ENCODE measurements at places on chromosomes 5 and 9.

DNA sequence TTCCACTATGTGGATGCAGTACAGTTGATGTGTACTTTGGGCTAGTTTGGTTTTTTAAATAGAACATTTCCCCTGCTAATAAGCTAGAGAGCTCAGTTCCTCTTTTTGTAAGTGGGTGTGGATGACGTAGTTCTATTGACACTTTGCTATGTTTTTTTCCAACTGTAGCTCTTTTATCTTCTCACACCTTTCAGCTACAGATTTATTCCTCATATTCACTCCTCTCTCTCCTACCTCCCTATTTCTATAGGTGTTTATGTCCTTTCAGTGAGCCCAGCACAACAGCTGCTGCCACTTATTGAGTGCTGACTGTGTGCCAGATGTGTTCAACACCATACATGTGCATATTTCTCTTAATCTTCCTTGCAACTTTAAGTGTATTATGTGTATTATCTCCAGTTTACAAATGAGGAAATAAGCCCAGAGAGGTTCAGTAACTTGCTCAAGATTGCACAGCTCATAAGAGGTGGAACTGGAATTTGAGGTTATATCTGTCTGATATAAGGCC, 215.7 kb downstream of the SEMA6A start:
- peak; percentile 55 for DNase-seq

GRCh38 chr5:34452170-34452828, 203.8 kb upstream of the RAI14 start:
- DNase-seq = no peak

DNA sequence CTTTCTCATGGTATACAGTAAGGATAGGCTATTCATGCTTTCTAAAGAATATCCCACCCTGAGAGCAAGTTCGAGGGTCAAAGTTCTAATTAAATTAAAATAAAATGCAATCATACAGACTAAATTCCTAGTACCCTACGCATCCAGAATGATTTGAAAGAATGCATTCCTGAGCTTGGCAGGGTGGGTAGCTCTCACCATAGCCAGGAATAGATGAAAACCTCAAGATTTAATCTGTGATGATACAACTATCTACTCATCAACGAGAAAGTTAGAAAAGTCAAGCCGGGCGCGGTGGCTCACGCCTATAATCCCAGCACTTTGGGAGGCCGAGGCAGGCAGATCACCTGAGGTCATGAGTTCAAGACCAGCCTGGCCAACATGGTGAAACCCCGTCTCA, 32.3 kb downstream of the SERINC5 start:
- no peak for DNase-seq

GRCh38 chr5:143023411-143024096, 253.4 kb downstream of the ARHGAP26 start:
- DNase-seq = no peak

GRCh38 chr5:88287846-88288527, 19.3 kb upstream of the TMEM161B start:
- no peak for DNase-seq

DNA sequence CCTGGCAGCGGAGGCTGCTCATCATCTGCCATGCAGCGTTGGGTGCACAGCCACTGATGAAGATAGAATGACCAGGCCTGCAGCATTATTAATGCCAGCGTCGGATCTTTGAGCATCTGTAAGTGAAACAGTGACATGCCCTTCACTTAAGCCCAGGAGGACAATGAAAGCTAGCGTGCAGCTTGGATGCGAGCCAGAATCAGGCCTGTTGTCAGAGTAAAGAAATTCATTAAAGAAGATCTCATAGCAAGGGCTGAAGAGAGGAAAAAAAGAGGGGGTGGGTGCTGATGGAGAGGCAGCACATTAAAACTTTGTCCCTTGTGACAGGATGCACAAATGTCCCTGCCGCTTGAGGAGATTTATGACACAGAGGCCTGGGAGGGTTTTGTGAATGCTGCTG, 186.1 kb upstream of the MAST4 start:
- DNase-seq = no peak

GRCh38 chr9:98318041-98318790, 62.8 kb upstream of the TBC1D2 start:
- DNase-seq = no peak

- no peak for DNase-seq
Measured at GRCh38 chr9:109118808-109119438, 824 bp downstream of the TMEM245 start.

- DNase-seq = peak; percentile 66
Measured at GRCh38 chr5:36724467-36725332, 118.3 kb downstream of the SLC1A3 start.

- no peak for DNase-seq
Measured at GRCh38 chr5:176542135-176542595, 5.0 kb upstream of the RNF44 start.

DNA sequence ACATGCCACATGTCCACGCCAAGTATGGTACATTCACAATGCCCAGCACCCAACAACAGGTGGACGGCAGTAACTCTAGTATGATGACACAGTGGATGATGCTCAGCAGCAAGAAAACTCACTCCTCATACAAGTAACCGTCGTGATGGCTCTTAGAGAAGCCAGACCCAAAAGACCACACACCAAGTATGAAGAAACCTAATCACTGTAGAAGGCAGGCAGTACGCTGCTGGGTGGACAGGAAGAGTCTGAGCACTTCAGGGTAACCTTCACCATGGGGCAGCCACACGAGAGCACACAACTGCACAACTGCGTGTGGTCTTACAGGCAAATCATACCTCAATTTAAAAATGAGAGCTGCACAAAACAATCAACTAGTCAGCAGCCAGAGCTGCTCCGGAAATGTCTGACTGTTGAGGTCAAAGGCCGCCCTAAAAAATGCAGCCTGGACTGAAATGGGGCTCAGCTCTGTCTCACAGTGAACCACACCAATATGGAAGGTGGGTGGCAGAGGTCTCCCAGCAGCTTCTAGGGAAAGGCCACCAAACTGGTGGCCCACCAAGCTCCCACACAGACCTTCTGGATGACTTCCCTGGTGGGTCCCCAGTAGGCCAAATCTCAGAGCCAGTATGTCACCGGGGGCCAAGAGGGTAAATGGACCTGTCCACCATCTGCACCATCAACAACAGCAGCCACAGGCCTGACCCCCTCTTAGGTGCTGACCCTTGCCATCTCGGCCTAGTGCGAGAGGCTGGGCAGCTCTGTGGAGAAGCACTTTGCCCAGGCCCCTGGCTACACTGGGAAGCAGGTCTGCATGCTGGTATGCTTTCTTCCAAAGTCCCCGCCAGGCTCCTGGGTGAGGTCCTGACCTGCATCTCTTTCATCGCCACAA, 17.8 kb downstream of the BICD2 start:
- DNase-seq = no peak

- DNase-seq = no peak
Measured at GRCh38 chr5:14451871-14452270, 129.7 kb upstream of the OTULINL start.

GRCh38 chr5:14415024-14415697, 166.4 kb upstream of the OTULINL start:
- no peak for DNase-seq

GRCh38 chr5:168892618-168893186, 313.5 kb upstream of the PANK3 start:
- DNase-seq = no peak

GRCh38 chr5:94245608-94246007, 372.8 kb downstream of the KIAA0825 start:
- no peak for DNase-seq

DNA sequence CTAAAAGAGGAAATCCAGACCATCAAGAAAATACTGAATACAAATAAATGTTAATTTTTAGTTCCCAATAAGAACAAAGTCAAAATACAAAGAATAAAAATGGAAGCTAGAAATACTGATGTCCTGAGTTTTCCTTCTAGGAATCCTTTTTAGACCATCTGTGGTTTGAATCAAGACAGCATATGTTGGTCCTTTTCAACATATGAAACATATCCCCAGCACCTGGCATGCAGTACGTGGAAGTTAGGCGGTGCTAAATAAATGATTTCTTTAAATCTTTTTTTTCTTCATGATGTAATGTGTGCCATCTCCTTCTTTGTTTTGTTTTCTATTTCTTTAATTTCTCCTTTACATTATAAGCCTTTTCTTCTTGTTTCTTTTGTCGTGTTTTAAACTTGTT, 34.0 kb downstream of the KIAA1958 start:
- DNase-seq = no peak

DNA sequence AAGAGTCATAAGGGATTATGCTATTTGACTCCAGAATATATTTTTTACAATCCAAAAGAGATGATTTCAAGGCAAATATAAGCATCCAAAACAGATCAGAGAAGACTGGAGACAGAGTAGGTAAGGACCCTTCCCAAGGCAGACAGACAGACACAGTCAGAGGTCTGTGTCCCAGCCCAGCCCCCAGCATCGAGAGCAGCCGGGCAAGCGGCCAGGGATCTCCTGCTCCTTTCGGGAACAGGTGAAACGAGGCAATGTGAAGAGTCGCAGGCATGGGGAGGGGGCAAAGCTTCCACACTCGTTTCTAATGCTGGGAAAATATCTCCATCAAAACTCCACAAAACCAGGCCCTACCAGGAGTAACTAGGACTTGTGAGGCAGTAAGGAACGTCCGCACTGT, 5.8 kb downstream of the PAEP start:
- no peak for DNase-seq

DNA sequence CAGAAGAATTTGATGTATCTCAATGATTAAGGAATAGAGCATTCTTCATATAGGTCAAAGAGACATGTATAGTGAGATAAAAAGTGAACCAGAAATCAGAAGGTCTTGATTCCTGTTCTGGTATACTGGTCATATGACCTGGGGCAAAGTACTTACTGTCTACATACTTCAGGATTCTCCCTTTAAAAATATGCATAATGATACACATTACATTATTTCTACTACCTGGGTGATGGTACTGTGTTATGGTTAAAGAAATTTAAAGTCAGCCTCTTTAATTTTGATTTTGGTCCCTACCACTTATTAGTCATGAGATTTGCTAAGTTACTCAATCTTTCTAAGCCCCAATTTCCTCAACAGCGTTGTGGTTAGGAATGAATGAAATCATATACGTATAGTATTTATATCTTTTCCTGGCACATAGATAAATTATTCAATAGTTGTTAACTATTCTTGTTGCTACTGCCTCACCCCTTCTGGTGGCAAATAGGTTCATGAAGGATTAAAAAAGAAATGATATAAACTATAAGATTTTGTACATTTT, 984.1 kb downstream of the TLE4 start:
- no peak for DNase-seq

- no peak for DNase-seq
Measured at GRCh38 chr5:123802298-123802951, 290.4 kb downstream of the CSNK1G3 start.

GRCh38 chr5:114319821-114320220, 42.0 kb upstream of the KCNN2 start:
- no peak for DNase-seq

DNA sequence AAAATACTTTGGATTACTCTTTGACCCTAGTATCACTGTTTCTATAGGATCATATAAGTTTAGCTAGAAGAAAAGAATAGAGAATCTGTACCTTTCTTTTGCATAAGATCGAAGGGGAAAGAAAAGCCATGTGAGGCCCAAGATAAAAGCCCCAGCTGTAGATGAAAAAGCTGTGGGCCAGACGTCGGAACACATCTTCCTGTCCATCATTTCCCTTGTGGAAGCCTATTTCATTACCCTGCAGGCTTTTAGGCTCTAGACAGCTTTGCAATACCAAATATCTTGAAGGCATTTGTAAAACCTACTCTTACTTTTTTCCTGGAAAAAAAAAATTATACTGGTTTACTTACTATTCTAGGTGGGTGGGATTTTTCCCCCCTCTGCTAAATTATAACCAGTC, 10.0 kb downstream of the PALM2AKAP2 start:
- no peak for DNase-seq

DNA sequence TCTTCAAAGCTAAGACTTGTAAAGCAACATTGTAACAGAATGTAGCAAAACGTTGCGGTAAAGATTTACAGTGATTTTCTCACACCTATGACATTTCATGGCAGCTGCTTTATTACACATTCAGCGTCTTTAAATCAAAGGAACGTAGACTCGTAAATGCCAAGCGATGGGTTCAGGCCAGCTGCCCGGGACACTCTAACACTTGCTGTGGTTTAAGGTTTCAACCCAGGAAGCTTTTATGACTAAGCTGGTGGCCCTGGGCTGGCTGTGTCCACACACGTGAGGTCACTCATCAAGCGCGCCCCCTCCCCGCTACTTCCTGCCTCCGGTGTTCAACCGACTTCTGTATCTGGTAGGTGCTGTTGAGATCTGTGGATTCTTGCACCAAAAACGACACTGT, 2.5 kb downstream of the SLC6A18 start:
- no peak for DNase-seq

GRCh38 chr5:67487862-67488261, 291.3 kb upstream of the CD180 start:
- DNase-seq = no peak

DNA sequence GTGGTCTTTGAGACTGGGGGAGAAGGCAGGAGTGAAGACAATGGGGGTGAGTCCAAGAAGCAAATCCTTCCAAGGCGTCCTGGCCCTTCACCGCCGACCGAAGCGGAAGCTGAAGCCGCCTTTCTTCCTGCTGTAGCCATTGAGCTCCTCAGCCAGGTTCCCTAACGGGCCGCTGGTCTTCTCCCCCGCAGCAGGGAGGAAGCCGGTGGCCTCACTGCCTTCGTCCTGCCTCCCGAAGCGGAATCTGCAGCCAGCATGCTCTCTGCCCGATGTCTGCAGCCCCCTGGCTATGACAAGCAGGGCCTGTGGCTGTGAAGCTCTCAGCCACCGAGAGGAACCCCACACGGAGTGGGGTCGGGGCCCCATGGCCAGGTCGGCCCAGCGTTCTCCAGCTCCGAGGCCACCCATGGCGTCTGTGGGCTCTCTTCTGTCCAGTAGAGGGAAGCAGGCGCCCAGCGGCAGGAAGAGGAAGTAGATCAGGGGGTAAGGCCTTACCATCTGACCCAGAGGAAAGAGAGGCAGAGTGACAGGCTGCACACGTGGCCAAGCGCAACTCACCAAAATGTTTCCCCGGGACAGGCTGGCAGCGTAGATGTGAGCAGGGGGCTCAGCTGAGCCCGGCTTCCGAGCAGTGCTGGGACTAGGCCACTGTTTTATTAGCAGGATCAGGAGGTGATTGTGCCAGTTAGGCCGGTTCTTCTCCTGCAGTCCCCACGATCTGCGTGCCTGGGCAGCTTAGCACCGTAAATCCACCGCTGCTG, 3.1 kb downstream of the QRFP start:
- no peak for DNase-seq

DNA sequence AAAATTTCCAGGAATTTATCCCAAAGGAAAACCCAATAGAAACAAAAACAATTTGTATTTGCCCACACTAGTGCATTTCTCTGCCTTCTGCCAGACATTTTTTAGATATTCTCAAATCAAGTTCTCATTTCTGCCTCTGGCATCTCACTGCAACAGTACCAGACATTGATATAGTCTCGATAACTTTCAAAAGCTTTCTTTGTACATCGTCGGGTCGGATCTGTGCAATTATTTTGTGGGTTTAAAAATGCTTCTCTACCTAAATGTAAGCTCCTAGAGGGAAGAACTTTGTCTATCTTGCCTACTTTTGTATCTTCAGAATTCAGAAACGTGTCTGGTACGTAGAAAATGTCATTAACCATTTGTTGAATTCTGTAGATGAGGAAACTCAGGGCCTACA, 125.5 kb upstream of the LIFR start:
- DNase-seq = no peak

- no peak for DNase-seq
Measured at GRCh38 chr5:181158869-181159268, 11.5 kb downstream of the OR2V2 start.

GRCh38 chr9:110427497-110428104, 89.9 kb upstream of the TXNDC8 start:
- peak; percentile 12 for DNase-seq
